ENCODE measurements at places on chromosomes 7 and 10. TPM values are rescaled to one million over a fixed set of nuclear protein-coding genes. Genes with fewer than 3 reads are reported as not detected.

Gene CPED1
- 3.4 TPM for total RNA-seq

Gene AVPI1
- 4.5 TPM for total RNA-seq

Gene PRKG1
- total RNA-seq: 10.8 TPM

Gene TLX1
- total RNA-seq: not detected

Gene DKK1
- 27.8 TPM for total RNA-seq

Gene KCP
- total RNA-seq: 0.55 TPM
